Effector memory CD4-positive, alpha-beta T cell (primary cell): ENCODE measurements at places on chromosomes 13 and 19.

DNA sequence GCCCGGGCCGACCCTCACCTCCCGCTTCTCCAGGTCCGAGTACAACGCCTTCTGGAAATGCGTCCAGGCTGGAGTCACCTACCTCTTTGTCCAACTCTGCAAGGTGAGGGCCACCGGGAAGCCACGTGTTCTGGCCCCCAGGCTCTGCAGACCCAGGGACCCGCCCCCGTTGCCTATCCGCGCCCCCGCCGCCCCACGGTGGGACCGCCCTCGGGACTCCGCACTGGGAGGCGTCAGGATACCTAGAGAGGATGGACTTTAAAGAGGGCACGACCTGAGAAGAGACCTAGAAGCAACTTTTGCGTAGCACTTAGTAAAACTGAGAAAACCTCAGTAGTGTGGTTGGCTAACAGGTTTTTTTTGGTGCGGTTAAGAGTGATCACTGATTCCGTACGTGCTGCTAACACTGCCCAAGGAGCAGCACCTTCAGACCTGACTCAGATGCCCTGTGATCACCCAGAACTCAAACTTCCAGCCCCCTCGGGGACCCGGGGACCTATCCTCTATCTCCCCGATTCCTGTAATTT, 492 bp downstream of the TMEM147 start:
- peak; percentile 23 for DNase-seq

DNA sequence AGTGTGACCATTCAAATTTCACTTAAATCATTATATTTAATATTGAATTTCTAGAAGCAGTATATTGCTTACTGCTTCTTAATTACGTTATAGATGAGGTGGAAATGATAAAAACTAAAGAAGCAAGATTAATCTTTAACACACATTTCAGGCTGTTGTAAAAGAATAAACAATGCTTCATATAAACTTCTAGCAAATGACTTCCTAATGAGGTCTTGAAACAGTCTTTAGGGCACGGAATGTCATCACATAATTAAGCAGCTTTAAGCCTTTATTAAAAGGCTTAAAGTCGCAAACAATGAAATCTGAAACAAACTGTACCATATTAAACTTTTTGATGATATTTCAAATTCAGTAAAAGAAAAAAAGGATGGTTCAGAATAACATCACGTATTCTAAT, 1.9 kb downstream of the SLITRK6 start:
- no peak for DNase-seq

DNA sequence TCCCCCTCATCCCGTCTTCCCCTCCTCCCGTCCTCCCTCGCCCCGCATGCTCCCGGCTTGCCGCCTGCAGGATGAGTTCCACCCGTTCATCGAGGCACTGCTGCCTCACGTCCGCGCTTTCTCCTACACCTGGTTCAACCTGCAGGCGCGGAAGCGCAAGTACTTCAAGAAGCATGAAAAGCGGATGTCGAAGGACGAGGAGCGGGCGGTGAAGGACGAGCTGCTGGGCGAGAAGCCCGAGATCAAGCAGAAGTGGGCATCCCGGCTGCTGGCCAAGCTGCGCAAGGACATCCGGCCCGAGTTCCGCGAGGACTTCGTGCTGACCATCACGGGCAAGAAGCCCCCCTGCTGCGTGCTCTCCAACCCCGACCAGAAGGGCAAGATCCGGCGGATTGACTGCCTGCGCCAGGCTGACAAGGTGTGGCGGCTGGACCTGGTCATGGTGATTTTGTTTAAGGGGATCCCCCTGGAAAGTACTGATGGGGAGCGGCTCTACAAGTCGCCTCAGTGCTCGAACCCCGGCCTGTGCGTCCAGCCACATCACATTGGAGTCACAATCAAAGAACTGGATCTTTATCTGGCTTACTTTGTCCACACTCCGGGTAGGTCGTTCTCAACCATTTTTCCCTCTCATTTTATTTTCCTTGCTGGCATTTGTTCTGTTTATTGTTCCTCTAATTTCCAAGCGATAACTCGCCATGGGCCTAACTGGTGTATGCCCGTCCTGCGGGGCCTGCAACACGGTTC, 29.8 kb downstream of the NFIX start:
- no peak for DNase-seq

GRCh38 chr19:1001538-1002166, 1.4 kb downstream of the GRIN3B start:
- DNase-seq = peak; percentile 43

DNA sequence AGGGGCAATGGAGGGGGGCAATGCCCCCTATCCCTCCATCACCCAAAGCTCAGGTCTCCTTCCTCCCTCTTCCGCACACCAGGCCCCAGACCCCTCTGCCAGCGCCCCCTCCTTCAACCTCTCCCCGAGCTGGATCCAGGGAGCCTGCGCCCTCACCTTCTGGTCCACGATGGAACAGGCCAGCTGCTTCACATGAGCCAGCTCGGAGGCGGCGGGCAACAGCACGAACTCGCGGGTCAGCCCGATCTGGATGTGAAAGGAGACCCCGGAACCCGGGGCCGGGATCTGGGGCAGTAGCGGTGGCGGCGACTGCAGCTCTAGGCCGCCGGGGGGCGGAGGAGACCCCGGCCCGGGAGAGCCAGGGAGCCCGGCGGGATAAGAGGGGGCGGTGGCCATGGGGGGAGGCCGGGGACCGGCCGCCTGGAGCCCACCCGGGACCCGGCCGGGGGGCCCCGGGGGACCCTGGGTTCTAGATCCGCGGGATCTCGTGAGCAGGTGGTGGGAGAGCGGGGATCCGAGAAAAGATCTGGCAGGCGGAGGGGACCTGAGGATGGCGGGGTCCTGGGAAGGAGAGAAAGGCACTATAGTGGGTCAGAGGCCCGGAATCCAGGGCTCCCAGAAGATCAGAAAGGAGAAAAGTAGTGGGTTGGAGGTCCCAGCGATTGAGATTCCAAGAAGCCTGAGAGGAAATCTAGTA, 791 bp downstream of the PRKD2 start:
- no peak for DNase-seq

- DNase-seq = no peak
These were observed 6.9 kb downstream of the TTYH1 start for GRCh38 chr19:54422136-54422535.

- no peak for DNase-seq
These were observed 361.6 kb downstream of the TDRD3 start for GRCh38 chr13:60758637-60759036.

DNA sequence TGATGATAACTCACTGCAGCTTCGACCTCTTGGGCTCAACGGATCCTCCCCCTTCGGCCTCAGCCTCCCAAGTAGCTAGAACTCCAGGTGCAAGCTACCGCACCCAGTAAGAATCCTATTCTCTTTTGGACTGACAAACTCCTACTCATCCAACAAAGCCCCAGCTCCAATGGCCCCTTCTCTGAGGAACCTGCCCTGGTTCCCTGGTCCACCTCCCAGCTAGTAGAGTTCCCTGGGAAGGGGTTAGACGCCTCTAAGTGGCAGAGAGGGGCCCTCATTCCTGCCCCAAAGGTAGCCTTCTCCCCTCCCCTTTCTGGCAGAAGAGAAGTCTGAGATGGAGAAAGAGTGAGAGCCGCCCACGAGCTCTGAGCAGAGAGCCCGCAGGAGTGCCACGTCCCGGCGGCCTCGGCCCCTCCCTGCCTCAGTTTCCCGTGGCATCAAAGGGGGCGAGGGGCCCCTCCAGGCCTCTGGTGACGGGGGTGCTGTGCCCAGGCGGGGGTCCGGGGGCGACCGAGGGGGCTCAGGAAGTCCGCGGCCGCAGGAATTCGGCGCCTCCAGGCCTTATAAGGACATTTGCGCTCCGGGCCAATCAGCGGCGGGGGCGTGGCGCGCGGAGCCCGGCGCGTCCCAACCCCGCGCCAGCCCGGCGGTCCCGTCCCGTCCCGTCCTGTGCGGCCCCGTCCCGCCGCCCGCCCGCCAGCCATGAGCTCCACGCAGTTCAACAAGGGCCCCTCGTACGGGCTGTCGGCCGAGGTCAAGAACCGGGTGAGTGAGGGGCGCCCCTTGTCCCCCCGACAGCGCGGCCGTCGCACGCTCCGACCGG, at the start of gene CNN2:
TSS of gene CNN2 (plus strand) at position 649 of the 823 bp plus-strand sequence. CDS start at position 703, 54 bp downstream.
- DNase-seq = peak; percentile 43

DNA sequence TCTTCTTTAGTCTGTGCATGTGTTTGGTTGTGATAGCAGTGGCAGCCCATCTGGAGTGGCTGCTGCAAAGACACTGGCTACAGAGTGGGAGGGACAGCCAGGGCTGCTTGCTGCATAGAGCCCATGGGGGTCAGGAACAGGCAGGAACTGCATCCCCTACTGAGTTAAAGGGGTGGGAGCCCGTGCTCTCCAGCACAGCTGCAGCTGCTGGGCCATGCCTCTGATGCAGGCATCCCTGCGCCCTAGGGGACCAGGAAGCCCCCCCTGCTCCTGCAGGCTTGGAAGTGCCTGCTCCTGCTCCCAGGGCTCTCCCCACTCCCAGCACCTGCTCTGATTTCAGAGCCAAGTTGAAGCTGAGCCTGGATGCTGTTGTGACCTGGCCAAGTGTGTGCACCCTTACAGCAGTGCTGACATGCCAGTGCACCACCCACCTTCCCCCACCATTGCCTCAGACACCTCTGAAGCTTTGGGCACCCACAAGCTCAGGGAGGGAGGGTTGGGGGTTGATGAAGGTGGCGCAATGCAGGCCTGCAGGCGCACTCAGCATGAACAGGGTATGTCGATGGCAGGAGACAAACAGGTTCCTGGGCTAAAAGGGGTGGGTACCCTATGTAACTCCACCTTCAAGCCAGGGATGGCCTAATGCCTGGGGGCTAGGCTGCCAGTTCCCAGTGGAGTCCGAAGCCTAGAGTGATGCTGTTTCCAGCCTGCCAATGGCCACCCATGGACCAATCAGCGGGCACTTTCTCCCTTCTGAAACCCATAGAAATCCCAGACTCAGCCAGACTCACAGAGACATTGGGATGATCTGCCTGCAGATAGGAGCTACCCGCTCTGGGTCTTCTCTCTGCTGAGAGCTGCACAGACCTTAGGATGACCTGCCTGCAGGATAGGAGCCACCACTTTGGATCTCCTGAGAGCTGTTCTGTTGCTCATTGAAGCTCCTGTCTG, 919.9 kb upstream of the MIR17HG start:
- no peak for DNase-seq
